ENCODE measurements at places on chromosomes 1 and 21.

GRCh38 chr1:61692155-61692800 is 32.7 kb downstream of the TM2D1 start:
- no peak for DNase-seq

GRCh38 chr1:192951691-192952460 is 107.3 kb downstream of the UCHL5 start:
- no peak for DNase-seq

GRCh38 chr1:44119525-44119924 is 904 bp downstream of the KLF17 start:
- DNase-seq, result no peak

GRCh38 chr1:116472431-116472961 is 98.3 kb downstream of the CD58 start:
- DNase-seq, result no peak

DNA sequence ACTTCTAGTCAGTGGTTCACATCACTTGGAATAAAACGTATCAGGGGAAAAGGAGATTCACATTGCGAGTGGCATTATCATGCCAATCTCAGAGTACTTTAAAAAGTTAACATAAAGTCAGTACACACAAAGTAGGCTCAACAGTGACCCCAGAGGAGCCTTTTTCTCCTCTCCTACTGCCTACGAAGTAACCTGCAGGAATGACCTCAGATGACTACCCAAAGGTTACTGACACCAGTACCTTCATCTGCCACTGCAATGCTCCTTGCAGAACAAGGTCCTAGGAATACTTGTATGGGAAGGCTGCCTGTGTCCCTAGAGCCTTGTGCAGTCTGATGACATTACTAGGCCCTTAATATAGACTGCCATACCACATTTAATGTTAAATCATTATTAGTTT is 389.8 kb upstream of the LYPLAL1 start:
- DNase-seq, result no peak

DNA sequence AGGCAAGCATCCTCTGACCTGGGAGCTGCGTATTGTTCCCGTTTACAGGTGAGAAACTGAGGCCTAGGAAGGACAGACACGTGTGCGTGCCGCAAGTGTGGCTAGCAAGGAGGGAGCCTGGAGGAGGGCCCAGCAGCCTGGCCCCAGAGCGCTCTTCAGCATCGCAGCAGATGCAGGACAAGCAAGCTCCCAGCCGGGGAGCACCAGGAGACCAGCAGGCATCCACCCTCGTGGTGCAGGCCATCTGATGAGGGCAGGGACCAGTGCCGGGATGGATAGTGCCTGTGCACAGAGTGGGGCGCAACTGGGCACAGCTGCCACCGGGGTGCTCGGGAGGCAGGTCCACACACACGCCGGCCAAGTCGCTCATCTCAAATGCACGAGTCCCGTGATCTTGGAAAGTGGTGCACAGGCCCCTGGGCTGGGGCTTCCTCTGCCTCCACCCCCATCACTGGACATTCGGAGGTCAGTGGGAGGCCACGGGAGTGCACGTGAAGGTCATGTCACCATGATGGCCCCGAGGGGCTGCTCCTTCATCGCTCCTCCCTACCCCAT is 55.1 kb downstream of the COL18A1 start:
- DNase-seq, result no peak

GRCh38 chr1:165592945-165593823 is 37.9 kb upstream of the MGST3 start:
- DNase-seq, result peak; percentile 73

DNA sequence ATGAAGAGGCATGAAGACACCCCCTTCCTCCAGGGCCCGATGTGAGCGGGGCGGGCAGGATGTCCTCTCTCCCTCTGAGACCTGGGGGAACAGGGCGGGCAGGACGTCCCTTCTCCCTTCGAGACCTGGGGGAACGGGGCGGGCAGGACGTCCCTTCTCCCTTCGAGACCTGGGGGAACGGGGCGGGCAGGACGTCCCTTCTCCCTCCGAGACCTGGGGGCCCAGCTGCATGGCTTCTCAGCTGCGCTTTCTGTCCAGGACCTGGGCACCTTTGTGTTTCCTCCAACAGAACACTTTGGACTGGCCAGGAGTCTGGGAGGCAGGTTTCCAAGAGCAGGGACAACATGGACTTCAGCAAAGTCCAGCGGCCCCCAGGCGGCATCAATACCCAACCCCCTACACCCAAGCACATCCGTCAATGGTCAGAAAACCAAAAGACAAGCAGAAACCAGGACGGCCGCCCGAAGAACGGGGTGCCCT is 30.8 kb upstream of the ADARB1 start:
- DNase-seq, result no peak

GRCh38 chr1:200183637-200184036 is 156.1 kb downstream of the NR5A2 start:
- no peak for DNase-seq

DNA sequence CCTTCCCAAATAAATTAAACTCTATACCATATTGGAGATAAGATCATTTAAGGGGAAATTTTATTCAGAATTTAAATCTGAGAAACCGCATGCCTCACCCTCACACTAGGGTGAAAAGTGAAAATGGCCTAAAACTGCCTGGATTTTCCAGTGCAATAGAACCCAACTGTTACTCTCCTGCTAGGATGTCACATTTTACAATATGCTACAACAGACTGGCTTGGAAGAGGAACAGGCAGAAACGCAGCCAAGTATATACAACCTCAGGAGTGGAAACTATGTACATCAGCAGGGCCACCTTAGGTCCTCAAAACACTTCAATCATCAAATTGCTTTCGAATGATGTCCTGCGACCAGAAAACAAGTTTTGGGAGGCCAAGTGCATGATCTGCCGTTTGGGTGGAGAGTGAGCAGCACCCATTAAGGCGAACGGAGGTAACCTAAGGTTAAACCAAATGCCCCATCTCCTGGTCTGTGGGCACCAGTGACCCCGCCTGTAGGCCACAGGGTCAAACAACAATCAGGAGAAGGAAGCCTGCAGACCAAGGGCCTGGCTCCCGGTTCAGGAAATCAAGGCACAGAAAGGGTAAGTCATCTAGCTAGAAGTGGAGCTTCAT is 4.9 kb downstream of the RCAN1 start:
- no peak for DNase-seq

GRCh38 chr21:21210552-21210951 is 212.3 kb downstream of the NCAM2 start:
- DNase-seq, result no peak

- DNase-seq, result no peak
These were observed 60.0 kb upstream of the TNR start for GRCh38 chr1:175803413-175803812.

DNA sequence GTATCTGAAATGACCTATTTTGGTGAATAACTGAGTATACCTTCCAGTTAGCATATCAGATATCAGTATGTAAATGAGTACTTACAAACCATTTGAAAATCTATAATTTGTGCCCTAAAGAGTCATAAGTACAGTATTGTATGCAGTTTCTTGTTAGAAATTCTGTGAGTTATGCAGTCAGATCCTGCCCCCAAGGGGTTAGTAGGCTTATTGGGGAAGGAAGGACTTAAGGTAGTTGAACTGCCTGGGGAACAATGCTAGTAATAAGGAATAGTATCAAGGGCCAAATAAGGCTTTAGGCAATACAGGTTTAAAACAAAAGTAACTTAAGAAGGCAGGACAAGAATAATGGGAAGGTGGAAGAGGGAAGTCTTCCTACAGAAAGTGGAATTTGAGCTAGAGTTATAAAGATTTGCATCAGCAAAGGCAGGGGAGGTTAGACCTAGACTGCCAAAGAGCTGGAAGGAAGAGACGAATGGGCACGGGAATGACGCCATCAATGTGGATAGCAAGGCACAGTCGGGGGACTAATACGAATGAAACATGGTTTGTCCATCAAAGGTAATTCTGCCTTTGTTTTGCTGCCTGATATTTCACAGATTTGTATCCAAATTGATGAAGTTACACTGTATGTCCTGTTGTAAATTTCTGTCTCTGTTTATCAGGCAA is 182.9 kb upstream of the DPYD start:
- DNase-seq, result no peak

DNA sequence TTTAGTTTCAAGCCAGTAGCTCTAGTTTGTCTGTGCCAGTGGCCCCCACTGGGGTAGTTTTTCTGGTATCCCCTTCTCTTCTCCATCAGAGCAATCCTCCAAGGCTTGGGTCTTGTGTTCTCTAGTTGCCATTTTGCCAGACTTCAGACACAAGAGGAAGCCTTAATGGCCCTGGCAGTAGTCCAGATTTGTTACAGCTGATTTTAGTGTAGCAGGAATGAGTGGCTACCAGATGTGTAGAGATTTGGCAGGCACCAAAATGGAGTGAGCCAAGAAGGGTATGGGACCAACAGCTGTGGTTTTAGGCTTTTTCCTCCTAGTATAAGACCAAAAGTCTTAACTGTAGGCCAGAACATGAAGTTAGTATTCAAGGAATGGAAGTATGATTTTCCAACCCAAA is 56.8 kb downstream of the ACP6 start:
- no peak for DNase-seq

GRCh38 chr1:225422795-225423517 is 4.9 kb downstream of the LBR start:
- DNase-seq, result no peak

Data from stimulated activated CD8-positive, alpha-beta memory T cell treated with anti-CD3 and anti-CD28 coated beads, Interleukin-4, amount 100 ng/mL, for 4 hours (primary cell).